EL (cell line): ENCODE measurements at places on chromosomes 12 and 14.

GRCh38 chr12:87142342-87142741 is 886.2 kb upstream of the MGAT4C start:
- no peak for DNase-seq

- DNase-seq = no peak
Measured at GRCh38 chr14:55274146-55274545, 2.9 kb downstream of the FBXO34 start.

DNA sequence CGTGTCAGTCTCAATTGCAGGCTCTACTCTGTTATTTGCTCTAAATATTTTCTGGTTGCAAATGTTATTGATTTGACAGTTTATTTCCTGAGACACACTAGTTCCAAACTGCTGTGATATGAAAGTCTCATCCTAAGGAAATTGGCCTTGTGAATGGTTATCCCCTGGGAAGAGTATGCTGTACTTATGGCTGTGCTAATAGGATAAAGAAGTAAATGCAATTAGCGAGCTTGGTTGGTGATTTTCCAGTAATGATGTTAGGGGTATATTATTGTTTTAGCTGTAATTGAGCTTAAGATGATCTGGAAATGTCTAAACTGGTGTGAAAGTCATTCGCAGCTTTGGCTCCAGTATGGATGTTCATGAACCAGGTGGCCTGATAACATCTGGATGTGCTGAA is 197.9 kb downstream of the SUDS3 start:
- no peak for DNase-seq

DNA sequence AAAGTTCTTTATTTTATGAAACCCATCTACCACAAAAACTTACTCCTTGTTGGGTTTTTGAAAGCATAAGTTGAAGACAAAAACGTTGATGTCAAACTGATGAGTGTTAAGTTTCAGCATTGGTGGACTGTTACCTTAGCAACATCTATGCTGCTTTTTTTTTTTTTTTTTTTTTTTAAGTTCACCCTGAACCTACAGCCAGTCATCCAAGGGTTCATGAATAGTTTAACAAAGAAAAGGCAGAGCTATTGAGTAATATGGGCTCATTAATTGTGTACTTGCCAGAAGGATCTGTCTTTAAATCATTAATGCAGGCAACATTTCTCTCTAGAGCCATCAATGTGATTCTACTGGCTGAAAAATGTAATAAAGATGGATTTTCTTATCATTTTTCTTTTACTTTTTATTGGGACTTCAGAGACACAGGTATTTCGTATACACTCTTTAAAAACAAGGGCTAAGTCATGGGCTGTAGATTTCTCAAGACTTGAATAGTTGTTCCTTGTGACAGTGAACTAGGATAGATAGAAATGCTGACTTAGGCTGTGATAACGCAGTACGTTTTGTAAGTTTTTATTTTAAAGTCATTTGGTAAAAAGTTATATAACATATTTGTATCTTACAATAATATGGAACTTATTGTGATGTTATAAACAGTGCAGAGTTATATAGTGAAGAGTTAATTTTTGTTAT is at the start of gene PTPRQ:
TSS of gene PTPRQ (plus strand) at position 262 of the 693 bp plus-strand sequence. CDS start at position 373, 111 bp downstream.
- no peak for DNase-seq

DNA sequence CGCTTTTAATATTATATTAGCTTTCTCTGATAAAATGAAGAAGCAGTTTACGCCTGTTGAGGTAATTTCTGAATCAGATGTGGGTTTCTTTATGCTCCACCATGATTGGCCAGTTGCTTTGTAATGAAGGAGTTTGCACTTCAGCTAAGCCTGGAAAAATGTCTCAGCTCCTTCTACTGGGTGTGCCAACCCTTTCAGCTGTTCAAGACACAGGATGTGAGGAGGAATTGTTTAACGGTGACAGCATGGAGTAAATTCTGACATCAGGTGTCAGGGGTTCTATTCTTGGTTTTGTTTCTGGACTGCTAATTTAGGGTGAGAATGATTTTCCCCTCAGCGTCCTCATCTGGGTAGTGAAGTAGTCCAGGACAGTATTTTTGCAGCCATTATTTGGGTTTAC is 43.5 kb downstream of the FLRT2 start:
- DNase-seq = peak; percentile 14

- no peak for DNase-seq
Measured at GRCh38 chr12:2039034-2039433, 13.8 kb upstream of the CACNA1C start.

- DNase-seq = no peak
Measured at GRCh38 chr12:1797011-1797901, 23.1 kb upstream of the LRTM2 start.

- DNase-seq = no peak
Measured at GRCh38 chr12:26172946-26173552, 22.3 kb upstream of the SSPN start.

DNA sequence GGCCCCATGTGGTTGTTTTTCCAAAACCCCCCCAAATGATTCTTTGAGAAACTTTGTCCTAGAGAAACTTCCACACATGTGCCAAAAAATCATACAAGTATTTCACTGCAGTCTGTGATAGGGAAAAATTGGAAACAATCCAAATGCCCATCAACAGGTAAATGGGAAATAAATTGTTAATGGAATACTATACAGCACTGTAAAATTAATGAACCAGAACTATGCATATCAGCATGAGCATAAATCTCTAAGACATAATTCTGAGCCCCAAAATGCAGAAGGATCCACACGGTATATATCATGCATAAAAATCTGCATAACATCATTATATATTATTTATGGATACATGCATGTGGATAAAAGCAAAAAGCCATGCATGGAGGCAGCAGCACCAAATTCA is 5.3 kb upstream of the FICD start:
- DNase-seq = no peak

GRCh38 chr12:66319266-66319954 is 17.1 kb downstream of the HELB start:
- DNase-seq = no peak

DNA sequence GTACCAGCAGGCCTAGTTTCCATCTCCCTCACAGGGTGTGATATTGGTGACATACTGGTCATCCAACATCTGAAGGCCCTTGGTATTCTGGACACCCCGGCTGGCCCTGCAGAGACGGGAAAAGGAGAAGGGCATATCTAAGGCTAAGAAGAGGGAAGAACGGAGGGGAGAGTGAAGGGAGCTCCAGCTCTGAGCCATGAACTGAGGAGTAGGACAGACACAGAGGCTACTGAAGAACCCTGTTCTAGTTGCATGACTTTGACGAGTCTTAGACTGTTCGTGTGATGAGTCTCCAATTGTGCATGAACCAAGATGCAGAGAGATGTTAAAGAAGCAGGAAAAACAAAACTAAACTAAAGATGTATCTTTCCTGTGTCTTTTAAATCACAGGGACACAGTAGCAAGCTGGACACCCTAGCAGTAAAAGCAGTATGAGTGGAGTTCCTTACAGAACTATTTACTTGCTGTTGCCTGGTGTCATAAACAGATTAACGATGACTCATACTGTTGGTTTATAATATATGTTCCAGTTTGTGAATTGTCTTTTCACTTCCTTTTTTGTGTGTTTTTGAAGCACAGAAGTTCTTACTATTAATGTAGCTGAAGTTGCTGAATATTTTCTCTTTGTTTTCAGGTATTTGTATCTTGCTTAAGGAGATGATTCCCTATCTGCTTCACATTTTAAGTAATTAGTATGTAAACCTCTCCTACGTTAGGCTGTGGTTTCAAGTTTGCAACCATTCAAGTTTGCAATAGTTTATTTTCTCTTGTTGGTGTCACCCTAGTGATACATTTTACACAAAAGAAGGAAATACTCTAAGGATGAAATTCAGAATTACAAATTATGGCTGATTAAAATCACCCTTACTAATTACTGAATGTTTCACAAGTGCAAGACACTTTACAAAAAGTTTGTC is 15.7 kb downstream of the FAR2 start:
- DNase-seq = peak; percentile 52

GRCh38 chr12:108239378-108239777 is 99.7 kb downstream of the CMKLR1 start:
- no peak for DNase-seq
